ENCODE measurements at places on chromosomes 3 and 15. TPM values are rescaled to one million over a fixed set of nuclear protein-coding genes. Genes with fewer than 3 reads are reported as not detected.
A peak's percentile ranks its signal among the peaks of the same experiment; 100 is the strongest.

MYH15 gene
- total RNA-seq, result under 0.01 TPM

ZPLD1 gene
- total RNA-seq, result 0.43 TPM

LRTM1 gene
- not detected for total RNA-seq

- DNase-seq, result peak; percentile 62
Measured at GRCh38 chr3:185789134-185789533, 35.7 kb downstream of the IGF2BP2 start.

DNA sequence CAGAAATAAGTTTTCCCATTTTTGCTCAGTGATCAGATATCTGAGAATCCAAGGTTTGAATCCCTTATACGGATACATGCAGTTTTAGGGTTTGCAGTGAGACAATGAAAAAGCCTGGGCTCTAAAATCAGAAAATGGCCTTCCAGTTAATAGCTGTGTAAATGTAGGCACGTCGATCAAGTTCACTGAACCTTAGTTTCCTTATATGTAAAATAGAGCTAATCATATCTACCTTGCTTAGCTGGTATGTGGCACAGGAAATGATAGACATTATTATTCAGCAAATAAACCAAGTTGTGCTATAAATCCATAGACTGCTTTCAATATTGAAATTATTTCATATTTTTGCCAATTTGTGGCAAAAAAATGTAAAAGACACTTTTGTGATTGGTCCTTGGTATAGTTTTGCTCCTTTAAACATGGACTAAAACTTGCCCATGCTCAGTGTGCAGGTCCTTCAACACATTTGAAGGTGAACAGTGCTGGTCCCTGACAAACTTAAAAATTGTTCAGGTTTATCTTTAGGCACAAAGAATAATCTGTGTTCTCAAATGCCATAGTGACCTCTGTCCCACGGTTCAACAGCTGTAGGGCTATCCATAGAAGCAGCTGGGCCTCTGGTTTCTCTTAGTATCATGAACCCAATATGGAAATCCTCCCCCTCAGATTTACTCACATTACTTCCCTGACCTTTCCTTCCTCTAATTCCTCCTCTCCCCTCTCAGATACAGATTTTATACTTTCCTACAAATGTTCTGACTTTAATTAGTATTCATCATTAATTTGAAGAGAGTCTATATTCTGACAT is 51.0 kb downstream of the CCDC54 start:
- DNase-seq, result no peak
